ENCODE measurements at places on chromosomes 6 and 20.

DNA sequence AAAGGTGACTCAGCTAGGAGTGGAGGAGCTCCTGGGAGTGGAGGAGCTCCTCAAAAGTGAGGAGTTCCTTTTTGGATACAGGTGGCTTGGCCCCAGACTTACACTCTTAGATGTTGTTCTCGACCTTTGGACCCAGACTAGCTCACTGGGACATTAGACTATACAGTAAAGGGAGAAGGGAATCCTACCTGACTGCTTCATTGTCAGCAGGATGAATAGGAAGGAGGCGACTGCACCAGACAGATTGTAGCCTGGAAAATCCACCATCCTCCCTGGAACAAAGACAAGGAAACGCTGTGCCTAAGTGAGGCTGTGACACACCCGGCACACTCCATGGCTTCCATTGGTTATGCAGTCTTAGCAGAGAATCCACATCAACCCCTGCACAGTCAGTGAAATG is at the start of gene BTNL2:
Gene BTNL2, minus strand, starts transcription at position 325 of the 400 bp plus-strand sequence. Its CDS starts 58 bp downstream, at position 267.
- no peak for DNase-seq

GRCh38 chr6:81023007-81023582 is 729.4 kb downstream of the TENT5A start:
- DNase-seq = peak; percentile 2

DNA sequence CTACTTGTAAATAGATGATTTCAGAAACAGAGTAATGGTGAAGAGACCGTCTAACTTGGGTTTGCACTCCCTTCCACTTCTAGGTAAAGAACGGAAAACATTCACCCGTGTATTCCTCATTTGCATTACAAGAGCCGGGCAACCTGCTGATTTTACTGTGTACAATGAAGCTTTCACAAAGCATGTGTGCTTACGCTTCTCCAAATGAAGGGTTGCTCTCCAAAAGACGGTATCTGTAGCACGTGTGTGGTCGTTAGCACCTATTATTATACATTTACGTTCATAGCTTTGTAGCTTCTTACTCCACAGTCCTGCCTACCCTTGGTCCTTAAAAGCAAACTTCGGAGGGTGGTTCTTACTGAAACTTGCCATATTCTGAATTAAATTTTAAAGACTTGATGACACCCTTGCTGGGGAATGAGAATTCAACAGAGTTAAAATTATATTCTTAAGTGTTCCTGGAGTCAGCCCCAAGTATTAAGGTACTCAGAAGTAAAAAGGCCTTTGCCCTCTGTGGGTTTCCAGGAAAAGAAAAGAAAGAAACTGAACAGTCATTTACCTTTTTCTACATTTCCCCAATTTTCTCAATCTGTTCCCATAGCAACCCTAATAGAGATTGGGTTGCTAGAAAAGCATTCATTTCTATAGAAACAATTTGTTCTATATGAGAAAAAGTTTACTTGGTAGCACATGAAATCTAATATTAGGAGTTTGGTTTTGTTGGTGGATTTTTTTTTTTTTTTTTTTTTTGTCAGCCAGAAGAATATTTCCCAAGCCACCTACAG is 61.9 kb upstream of the KCNG1 start:
- no peak for DNase-seq

GRCh38 chr6:107676042-107676441 is 148.1 kb downstream of the SCML4 start:
- no peak for DNase-seq

DNA sequence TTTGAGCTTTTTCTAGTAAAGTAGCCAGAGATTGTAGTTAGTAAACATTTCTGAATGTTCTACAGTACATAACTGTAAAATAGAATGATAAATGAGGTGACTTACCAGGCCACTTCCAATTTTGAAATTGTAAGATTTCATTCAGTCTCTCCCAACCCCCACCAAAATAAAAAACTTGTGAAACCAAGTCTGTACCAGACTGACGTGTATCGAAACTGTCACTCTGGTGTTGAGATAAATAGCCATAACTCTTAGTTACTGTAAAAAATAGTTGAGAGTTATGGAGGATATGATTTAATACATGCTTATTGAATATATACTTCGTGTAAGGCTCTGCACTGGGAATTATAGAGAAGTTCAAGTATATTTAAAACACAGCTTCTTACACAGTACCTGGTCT is 455.7 kb downstream of the PLCB1 start:
- no peak for DNase-seq

DNA sequence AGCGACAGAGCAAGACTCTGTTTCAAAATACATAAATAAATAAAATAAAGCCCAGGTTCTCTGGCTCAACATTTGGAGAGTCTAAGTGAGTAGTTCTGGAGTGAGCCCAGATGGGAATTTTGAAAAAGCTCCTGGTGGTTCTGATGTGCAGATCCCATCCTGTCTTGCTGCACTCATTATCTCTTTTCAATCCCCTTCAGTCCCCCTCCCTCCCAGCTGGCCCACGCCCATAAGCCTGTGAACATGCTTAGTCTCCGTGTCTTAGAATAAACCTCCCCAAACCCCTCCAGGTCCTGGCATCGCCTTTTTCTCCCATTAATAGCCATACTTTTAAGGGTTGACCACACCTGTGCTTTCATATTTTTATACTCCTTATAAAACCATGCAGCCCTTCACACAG is 19.4 kb upstream of the TULP1 start:
- DNase-seq = no peak

GRCh38 chr6:27651371-27651732 is 178.4 kb upstream of the ZNF184 start:
- DNase-seq = peak; percentile 29

DNA sequence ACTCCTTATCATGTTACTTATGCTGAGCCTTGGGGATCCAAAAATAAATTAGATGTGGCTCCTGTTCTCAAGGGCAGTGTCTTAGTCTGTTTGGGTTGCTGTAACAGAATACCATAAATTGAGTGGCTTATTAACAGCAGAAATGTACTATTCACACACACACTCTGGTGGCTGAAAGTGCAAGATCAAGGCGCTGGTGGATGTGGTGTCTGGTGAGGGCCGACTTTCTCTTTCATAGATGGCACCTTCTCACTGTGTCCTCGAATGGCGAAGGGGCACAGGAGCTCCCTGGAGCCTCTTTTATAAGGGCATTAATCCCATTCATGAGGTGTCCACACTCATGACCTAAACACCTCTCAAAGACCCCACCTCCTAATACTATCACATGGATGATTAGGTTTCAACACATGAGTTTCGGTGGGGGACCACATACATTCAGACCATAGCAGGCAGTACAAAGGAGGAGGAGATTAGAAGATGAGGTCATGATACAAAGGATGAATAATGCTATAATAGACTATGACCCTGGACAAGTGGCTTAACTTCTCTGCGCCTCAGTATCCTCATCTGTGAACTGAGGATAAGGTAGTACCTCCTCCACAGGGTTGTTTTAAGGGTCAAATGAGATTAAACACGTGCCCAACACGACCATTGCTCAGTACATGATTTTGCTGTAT is 34.1 kb downstream of the RPP40 start:
- DNase-seq = no peak

- DNase-seq = peak; percentile 73
These were observed at the start of gene MMP24OS for GRCh38 chr20:35277531-35278395. Gene MMP24OS (minus strand): TSS chr20:35278122. CDS start chr20:35277929, 193 bp downstream.

GRCh38 chr20:63633732-63634131 is 6.8 kb upstream of the GMEB2 start:
- DNase-seq = no peak

DNA sequence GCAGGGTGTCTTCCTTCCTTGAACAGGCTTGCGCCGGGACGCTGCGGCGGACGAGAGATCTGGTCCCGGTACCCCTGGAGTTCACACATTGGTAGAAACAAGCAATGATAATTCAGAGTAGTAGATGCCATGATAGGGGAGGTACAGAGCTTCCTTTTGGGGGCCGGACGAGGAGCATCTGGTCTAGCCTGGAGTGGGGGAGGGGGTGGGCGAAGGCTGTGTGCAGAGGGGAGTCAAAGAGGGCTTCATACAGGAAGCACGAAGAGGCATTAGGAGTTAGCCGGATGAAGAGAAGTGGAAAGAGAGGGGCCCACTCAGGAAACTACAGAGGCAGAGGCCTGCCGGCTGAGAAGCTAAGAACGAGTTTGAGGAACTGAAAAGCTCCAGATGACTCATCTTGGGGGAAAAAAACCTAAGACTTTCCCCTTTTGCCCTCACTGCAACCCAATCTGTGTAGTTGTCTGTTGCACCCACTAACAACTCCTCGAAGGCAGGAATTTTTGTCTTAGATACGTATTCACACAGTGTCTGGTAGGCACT is 611 bp downstream of the CNPY3 start:
- DNase-seq = peak; percentile 78

DNA sequence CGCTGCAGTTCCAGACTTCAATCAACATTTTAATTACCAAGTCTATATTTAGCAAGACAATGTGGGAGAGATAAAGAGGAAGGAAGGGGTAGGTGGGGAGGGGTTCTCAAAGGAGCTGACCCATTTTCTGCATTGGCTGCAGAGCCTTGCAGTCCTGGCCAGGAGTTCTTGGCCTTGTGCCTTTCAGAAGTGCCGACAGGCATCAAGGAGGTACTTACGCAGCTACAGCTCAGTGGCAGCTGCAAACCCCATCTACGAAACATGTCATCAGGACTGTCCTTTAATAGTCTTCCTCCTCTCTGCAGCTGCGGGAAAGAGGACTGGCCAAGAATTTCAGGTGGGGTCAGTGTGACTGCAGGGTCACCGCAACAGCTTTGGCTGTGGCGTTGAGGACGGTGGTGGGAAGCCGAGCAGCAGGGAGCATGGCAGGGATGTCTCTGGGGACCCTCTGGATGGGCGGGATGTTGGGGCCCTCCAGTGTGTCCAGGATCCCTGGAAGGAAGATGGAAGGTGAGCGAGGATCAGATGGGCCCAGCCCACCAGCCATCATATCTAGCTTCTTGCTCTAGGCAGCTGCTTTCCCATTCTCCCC is 1.8 kb upstream of the LRRC73 start:
- DNase-seq = no peak

- DNase-seq = no peak
These were observed 13.4 kb upstream of the GHRH start for GRCh38 chr20:37274851-37275524.

- no peak for DNase-seq
These were observed 69.6 kb upstream of the FOXA2 start for GRCh38 chr20:22653658-22654642.

GRCh38 chr20:23350904-23351838 is 580 bp downstream of the NXT1 start:
- peak; percentile 61 for DNase-seq

GRCh38 chr6:44342052-44342451 is 398 bp upstream of the SPATS1 start:
- DNase-seq = no peak

DNA sequence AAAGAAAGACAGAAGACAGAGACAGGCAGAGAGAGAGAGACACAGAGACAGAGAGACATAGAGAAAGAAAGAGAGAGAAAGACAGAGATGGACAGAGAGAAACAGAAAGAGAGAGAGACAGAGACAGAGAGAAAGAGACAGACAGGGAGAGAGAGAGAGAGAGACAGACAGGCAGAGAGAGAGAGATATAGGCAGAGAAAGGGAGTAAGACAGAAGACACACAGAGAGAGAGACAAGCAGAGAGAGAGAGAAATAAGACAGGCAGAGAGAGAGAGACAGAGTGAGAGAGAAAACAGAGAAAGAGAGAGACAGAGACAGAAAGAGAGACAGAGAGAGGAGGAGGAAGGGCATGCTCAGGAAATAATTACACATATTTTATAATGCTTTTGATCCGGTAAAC is 758.3 kb upstream of the DEFB115 start:
- no peak for DNase-seq

DNA sequence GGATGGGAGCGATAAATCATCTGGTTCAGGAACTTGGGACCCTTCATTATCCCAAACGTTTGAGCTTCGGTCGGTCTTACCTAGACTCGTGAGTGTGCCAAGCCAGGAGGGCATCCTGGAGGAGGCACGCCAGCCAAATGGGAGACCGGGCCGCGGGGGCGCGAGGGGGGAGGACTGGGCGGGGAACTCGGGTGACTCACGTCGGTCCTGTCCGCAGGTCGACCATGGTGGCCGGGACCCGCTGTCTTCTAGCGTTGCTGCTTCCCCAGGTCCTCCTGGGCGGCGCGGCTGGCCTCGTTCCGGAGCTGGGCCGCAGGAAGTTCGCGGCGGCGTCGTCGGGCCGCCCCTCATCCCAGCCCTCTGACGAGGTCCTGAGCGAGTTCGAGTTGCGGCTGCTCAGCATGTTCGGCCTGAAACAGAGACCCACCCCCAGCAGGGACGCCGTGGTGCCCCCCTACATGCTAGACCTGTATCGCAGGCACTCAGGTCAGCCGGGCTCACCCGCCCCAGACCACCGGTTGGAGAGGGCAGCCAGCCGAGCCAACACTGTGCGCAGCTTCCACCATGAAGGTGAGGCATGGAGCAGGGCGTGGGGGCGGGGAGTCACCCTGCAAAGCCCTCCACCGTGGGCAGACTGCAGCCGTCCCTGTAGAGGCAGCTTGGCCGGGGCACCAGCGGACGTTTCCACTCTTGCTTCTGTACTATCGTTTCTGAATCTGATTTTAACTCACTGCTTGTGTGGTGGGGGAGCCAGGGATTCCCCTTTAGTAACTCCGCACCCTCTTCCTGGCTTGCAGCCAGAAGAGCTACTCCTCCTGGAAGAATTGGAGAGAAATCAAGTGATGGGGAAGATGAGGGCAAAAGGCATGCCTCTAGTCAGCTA is 2.7 kb downstream of the BMP2 start:
- no peak for DNase-seq

DNA sequence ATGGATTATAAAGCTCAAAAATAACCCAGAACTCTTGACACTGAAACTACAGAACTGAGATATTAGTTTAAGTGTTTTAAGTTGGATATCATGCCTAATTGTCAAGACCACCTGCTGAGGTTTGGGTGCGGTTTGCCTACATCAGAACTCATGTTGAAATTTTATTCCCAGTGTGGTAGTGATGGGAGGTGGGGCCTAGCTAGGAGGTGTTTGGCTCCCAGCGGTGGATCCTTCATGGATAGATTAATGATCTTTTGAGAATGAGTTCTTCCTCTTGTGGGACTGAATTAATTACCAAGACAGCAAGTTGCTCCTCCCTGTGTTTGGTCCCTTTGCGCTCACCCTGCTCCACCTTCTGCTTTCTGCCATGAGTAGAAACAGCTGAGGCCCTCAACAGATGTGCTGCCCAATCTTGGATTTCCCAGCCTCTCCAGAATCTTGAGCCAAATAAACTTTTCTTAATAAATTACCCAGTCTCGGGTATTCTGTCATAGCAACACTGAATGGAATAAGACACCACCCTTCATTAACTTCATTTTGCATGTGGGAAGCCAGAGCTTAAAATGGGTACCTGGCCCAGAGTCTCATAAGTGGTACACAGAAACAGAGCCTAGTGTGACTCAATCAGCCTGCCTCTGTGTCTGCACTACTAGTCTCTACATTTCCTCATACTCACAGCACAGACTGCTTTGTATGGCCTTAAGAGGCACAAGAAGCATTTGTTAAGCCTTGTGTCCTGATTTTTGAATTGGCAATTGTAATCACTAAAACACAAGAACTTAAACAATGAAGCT is 158.4 kb downstream of the IBTK start:
- peak; percentile 19 for DNase-seq

- no peak for DNase-seq
These were observed 75.1 kb downstream of the SEL1L2 start for GRCh38 chr20:13915284-13915683.

GRCh38 chr6:70952608-70953165 is 4.2 kb downstream of the B3GAT2 start:
- DNase-seq = no peak

Data from bronchial epithelial cell (primary cell).